ENCODE measurements at places on chromosomes 7 and 10.

DNA sequence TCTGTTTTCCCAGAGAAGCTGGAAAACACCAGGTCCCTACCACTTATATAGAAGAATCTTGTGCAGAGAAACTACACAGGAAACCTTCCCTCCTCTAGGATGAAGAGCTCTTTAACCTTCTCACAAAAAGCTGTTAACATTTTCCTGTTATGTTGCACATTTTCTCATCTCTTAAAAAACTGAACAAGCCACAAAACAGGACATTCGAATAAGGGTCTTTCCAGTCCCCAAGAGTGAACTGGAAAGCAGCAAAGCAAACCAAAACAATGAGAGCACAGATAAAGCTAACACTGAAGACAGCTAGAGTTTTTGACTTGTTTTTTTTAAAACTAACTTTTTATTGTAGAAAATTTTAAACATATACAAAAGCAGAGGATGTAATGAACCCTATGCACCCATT lies 82.7 kb downstream of the RNF216 start:
- peaks cover 80% of the 10 kb centered on the region for H3K4me1 ChIP-seq
- H3K27me3 ChIP-seq, result no peaks in the 10 kb centered on the region
- H3K36me3 ChIP-seq, result peaks cover 6% of the 10 kb centered on the region
- peak overlapping the region; percentile 90 for H3K27ac ChIP-seq
- DNase-seq, result no peak

- H3K4me1 ChIP-seq, result no peaks in the 10 kb centered on the region
- DNase-seq, result no peak
- no peaks in the 10 kb centered on the region for H3K36me3 ChIP-seq
- H3K27me3 ChIP-seq, result no peaks in the 10 kb centered on the region
- no peak overlapping the region for H3K27ac ChIP-seq
These were observed 63.7 kb downstream of the PRKCQ start for GRCh38 chr10:6516281-6516928.

DNA sequence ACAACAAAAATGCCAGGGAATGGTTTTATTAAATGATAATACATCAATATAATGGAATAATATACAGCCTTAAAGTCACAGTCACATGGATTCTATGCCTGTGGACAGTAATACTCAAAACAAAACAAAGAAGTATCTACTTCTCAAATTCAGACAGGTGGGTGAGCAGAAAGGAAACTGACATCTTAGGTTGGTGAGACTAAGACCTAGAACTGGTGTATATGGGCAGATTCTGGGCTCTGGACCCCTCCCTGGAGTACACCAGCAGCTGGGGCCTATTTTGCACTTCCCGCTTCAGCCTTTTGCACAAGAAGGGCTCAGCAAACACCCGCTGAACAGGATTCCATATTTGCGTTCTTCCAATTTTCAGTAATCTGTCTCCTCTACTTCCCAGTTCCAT lies 5.4 kb upstream of the FIS1 start:
- no peak overlapping the region for H3K27ac ChIP-seq
- DNase-seq, result no peak
- no peak overlapping the region for H3K4me3 ChIP-seq

GRCh38 chr7:41107330-41107937 lies 595.5 kb downstream of the INHBA start:
- no peak overlapping the region for H3K4me3 ChIP-seq
- no peaks in the 10 kb centered on the region for H3K36me3 ChIP-seq
- H3K27ac ChIP-seq, result no peak overlapping the region
- DNase-seq, result no peak
- H3K27me3 ChIP-seq, result no peaks in the 10 kb centered on the region

DNA sequence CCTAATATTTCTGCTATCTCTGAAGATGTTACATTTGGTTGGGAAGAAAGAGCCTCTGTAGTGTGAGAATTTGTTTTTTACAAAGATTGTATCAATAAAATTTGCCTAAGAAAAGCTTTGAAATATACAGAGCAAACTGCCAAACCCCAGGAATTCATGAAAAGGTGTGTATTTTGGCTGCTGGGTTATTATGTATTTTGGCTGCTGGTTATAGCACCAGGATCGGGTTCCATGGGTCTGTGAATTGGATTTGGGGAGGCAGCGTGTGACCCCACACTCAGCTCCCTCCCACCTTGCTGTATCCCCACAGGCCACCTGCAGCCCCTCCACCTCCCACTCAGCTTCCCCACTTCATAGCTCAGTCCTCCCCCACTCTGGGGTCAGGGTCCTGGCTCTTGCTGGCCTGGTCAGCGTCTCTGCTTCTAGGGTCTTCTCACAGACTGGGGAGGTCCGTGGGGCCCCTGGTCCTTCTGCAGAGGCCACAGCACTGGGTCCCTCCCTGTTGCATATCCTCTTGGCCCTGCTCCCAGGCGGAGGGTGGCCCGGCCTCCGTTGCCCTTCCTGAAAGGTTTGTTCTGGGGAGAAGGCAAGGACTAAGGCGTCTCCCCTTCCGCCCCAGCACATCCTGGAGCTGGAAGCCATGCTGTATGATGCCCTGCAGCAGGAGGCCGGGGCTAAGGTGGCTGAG lies 24.0 kb upstream of the DPYSL4 start:
- peaks cover 50% of the 10 kb centered on the region for H3K4me1 ChIP-seq
- DNase-seq, result no peak
- peaks cover 44% of the 10 kb centered on the region for H3K36me3 ChIP-seq
- H3K27ac ChIP-seq, result peak overlapping the region; percentile 10
